Liver (tissue), 10 donors: ENCODE measurements at places on chromosomes 1 and 21. TPM values are rescaled to one million over a fixed set of nuclear protein-coding genes. Genes with fewer than 3 reads are reported as not detected.

- H3K4me1 ChIP-seq = no peaks in the 10 kb centered on the region
- no peak overlapping the region for H3K4me3 ChIP-seq
- no peak overlapping the region for H3K27ac ChIP-seq
These were observed 31.1 kb downstream of the TMCO4 start for GRCh38 chr1:19768353-19769210.

DNA sequence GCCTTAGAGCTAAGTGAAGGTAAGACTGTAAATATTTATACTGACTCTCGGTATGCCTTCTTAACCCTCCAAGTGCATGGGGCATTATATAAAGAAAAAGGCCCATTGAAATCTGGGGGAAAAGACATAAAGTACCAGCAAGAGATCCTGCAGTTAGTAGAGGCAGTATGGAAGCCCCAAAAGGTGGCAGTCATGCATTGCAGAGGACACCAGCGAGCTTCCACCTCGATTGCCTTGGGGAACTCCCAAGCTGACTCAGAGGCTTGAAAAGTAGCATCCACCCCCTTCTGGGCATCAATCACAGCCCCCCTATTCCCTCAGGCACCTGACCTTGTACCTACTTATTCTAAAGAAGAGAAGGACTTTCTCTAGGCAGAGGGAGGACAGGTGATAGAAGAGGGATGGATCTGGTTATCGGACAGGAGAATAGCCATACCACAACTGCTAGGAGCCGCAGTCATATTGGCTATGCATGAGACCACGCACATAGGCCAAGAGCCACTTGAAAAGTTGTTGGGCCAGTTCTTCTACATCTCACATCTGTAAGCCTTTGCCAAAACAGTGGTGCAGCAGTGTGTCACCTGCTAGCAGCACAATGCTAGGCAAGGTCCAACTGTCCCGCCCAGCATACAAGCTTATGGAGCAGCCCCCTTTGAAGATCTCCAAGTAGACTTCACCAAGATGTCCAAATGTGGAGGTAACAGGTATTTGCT is 19.4 kb downstream of the PLA2G2F start:
- no peaks in the 10 kb centered on the region for H3K36me3 ChIP-seq
- DNase-seq = no peak
- H3K27ac ChIP-seq = no peak overlapping the region
- H3K4me3 ChIP-seq = no peak overlapping the region
- peaks cover 2% of the 10 kb centered on the region for H3K4me1 ChIP-seq

DNA sequence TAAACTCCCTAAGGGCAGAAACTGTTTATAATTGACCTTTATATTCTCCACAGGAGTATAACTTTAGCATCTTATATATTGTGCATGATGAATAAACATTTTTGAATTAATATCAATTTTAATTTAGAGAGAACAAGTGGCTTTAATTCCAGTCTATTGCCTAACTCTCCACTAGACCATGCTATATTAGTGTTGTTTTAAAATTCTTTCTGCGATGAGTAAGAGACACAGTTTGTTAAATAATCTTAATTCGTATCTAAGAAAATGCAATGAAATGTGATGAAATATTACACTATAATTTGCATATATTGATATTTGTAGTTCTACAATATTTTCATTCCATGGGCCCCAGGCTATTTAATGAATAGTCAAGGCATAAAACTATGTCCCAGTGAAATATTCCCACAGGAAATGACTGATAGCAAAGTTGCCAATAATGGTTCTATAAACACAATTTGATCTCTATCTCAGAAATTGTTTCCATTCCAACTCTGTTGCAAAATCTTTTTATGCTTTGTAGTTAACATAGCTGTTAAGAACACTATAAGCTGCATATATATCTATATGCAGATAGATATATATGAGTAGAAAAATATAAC is 2.9 kb upstream of the SYDE2 start:
- no peaks in the 10 kb centered on the region for H3K27me3 ChIP-seq
- no peaks in the 10 kb centered on the region for H3K36me3 ChIP-seq
- H3K27ac ChIP-seq = no peak overlapping the region
- no peak for DNase-seq
- peaks cover 10% of the 10 kb centered on the region for H3K4me1 ChIP-seq

DNA sequence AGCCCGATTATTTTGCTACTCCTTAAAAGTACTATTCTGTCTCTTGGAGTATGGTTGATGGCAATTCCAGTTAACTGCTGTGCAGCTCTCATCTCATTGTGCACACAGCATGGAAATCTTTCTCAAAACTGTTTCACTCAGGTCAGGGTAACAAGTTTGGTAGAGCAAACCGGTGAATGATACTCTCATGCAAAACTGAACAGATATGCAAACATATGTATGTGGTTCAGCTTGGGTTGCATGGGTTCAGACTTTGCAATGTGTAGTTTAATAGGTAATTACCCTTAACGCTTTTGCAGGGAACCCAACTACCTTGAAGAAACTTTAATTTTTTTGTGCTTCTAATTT is 2.2 kb downstream of the GADD45A start:
- H3K27me3 ChIP-seq = no peaks in the 10 kb centered on the region
- peak overlapping the region; percentile 97 for H3K27ac ChIP-seq
- no peak for DNase-seq
- H3K4me1 ChIP-seq = peaks cover 24% of the 10 kb centered on the region
- peaks cover 13% of the 10 kb centered on the region for H3K36me3 ChIP-seq
- H3K4me3 ChIP-seq = peak overlapping the region; percentile 98

- no peak for DNase-seq
- peaks cover 3% of the 10 kb centered on the region for H3K36me3 ChIP-seq
- H3K4me3 ChIP-seq = no peak overlapping the region
- H3K27me3 ChIP-seq = no peaks in the 10 kb centered on the region
- no peaks in the 10 kb centered on the region for H3K4me1 ChIP-seq
- no peak overlapping the region for H3K27ac ChIP-seq
These were observed 3.2 kb upstream of the TFAP2E start for GRCh38 chr1:35569936-35570335.

GRCh38 chr1:151059109-151060006 is at the start of gene CDC42SE1:
Gene CDC42SE1, minus strand, starts transcription at chr1:151059622. Its CDS starts 3,892 bp downstream, at chr1:151055730.
- no peaks in the 10 kb centered on the region for H3K27me3 ChIP-seq
- H3K27ac ChIP-seq = peak within 1 kb of the TSS; percentile 91
- peak within 1 kb of the TSS; percentile 85 for H3K4me3 ChIP-seq
- peak; percentile 81 for DNase-seq
- peaks cover 14% of the 10 kb centered on the region for H3K36me3 ChIP-seq
- peaks cover 3% of the 10 kb centered on the region for H3K4me1 ChIP-seq

DNA sequence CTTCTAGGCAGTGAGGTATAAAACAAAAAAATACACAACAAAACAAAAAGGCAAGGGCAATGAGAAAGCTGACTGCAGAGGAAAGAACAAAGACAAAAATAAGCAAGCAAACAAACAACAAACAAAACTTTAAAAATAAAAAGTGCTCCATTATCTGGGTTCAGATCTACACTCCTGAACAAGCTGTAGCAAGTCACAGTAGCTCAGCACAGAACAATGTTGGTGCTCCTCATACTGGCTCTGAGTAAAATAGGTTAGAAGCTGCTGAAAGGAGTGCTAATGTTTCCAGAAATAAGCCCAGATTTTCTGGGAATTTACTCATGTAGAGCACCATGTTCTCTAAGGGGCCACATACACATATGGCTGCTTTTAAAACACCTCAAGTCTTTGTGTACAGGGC is 16.6 kb upstream of the DUSP10 start:
- no peaks in the 10 kb centered on the region for H3K4me1 ChIP-seq
- H3K36me3 ChIP-seq = no peaks in the 10 kb centered on the region
- no peak overlapping the region for H3K27ac ChIP-seq
- DNase-seq = no peak
- H3K27me3 ChIP-seq = no peaks in the 10 kb centered on the region
- no peak overlapping the region for H3K4me3 ChIP-seq

GRCh38 chr1:59879996-59880505 is 46.5 kb downstream of the CYP2J2 start:
- no peak overlapping the region for H3K27ac ChIP-seq
- no peak for DNase-seq
- H3K27me3 ChIP-seq = no peaks in the 10 kb centered on the region
- no peaks in the 10 kb centered on the region for H3K36me3 ChIP-seq

DNA sequence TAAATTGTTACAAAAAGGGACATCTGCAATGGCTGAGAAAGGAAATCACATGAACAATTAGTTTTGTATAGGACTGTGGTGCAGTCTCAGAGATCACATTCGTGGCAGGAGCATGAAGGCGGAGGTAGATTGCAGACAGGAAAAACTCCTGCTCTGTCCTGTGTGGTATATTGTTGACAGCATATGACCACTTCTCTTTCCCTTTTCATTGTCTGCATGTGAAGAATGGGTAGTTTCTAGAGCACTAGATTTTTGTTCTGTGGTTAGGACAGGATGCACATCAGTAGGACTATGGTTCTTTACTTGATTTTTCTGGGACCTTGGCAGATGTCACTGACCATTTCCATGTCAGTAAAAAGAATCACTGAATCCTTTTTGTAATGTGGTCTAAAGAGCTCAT is 625.9 kb upstream of the PKN2 start:
- DNase-seq = no peak
- no peak overlapping the region for H3K4me3 ChIP-seq

DNA sequence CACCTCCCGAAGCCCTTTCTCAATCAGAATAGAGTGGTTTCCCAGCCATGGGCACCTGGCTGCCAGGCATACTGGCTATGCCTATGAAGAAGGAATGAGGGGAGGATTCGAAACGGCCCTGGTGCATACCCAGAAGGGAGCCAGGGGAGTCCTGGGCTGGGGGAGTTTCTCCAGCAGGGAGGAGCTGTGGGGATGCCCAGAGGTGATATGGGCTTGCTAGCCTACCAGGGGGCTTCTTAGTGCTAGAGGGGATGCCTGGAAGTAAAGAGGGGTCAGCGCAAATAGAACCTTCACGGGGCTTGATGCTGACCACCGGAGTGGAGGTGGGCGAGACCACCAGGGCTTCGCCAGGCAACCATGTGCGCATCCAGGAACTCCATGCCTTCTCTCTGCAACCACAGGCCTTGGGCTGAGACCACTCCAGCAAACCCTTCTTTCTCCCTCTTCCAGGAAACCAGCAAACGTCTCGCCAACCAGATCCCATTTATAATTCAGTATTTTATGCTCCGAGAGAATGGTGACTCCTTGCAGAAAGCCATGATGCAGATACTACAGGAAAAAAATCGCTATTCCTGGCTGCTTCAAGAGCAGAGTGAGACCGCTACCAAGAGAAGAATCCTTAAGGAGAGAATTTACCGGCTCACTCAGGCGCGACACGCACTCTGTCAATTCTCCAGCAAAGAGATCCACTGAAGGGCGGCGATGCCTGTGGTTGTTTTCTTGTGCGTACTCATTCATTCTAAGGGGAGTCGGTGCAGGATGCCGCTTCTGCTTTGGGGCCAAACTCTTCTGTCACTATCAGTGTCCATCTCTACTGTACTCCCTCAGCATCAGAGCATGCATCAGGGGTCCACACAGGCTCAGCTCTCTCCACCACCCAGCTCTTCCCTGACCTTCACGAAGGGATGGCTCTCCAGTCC is 18.2 kb upstream of the MX1 start:
- no peak for DNase-seq
- no peak overlapping the region for H3K27ac ChIP-seq
- peaks cover 2% of the 10 kb centered on the region for H3K27me3 ChIP-seq
- H3K4me3 ChIP-seq = no peak overlapping the region
- no peaks in the 10 kb centered on the region for H3K36me3 ChIP-seq

DNA sequence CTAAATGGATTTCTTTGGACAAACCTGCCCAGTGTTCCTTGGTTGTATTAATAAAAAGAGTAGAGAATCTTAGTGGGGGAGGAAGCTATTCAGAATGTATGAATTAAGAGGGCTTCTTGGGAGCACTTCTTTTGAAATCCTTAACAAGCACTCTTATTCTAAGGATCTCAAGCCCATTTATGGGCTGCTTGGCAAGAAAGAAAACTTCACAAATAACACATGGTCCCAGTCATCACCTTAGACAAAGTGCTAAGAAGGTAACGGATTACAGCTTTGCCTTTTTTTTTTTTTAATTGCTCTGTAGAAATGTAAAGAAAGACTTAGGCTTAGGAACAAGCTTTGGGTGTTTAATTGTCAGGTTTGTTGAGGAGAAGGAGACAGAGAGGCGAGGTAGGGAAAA is 76.6 kb upstream of the IPO9 start:
- no peak overlapping the region for H3K4me3 ChIP-seq
- no peaks in the 10 kb centered on the region for H3K4me1 ChIP-seq

GRCh38 chr1:174875306-174875705 is 124.4 kb upstream of the CACYBP start:
- DNase-seq = peak; percentile 54
- H3K4me3 ChIP-seq = no peak overlapping the region
- no peaks in the 10 kb centered on the region for H3K36me3 ChIP-seq
- peaks cover 6% of the 10 kb centered on the region for H3K4me1 ChIP-seq

GRCh38 chr1:27298632-27299384 is 23.2 kb upstream of the TMEM222 start:
- H3K4me1 ChIP-seq = peaks cover 8% of the 10 kb centered on the region
- peaks cover 29% of the 10 kb centered on the region for H3K36me3 ChIP-seq
- no peak for DNase-seq
- no peak overlapping the region for H3K4me3 ChIP-seq

DNA sequence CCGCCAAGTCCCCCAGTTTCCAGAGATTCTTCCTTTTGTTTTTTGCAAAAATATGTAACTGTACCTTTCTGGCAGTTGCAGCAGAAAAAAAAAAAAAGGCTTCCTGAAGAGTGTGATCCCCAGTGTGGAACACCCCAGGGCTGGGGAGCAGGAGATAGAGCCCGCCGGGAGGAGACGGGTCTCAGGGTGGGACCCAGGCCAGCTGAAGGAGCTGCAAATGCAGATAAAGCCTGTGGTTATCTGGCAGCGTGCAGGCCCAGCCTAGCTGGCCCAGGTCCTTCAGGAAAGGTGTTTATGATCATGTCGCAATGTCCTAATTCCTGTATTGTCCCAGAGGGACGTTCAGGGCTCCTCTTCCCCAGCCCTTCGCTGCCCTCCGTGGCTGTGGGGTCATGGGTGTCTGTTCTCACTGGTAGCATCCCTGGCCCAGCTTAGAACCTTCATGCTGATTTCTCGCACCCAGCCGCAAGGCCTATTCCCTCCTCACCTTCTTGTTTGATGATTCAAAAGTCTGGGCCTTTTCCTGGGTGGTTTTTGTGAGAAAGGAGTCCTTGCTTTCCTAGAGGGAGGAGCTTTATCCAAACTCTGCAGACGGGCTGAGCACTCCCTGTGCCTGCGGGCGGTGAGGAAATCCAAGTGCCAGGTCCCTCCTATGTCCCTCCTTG is 26.2 kb downstream of the RNF187 start:
- H3K4me1 ChIP-seq = no peaks in the 10 kb centered on the region
- H3K27ac ChIP-seq = no peak overlapping the region
- peak; percentile 86 for DNase-seq
- H3K27me3 ChIP-seq = no peaks in the 10 kb centered on the region

The C1orf87 gene
- not detected for polyA plus RNA-seq

The HES3 gene
- not detected for polyA plus RNA-seq

The CD34 gene
- polyA plus RNA-seq = 2.0 TPM

The MARK1 gene
- polyA plus RNA-seq = 0.10 TPM

The ERO1B gene
- polyA plus RNA-seq = 11.0 TPM

The INAVA gene
- 0.32 TPM for polyA plus RNA-seq

The KRTAP19-4 gene
- polyA plus RNA-seq = not detected

The SERPINC1 gene
- polyA plus RNA-seq = 2,589 TPM

The MFAP2 gene
- polyA plus RNA-seq = 0.81 TPM

The CHI3L2 gene
- 0.07 TPM for polyA plus RNA-seq
